ENCODE measurements at places on chromosomes 4 and X.

DNA sequence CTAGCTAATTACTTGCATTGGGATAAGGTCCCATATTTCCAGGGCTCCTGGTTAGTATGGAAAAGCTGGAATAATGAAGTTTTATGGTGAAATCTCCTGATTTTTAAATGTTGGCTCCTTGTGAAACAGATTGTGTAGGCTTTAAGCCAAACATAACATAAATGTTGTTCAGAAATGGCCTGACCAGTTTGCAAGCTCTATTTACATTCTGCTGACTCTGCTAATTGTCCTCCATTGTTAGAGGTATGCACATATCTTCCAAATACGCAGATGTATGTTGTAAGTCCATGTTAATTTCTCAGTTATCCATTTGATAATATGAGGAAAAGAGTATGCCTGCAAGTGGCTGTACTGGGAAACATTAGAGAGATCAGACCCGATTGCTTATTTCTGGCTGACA is 11.9 kb upstream of the WDR17 start:
- no peak for DNase-seq

- no peak for DNase-seq
Observed at GRCh38 chr4:137707626-137708025, 175.3 kb upstream of the PCDH18 start.

DNA sequence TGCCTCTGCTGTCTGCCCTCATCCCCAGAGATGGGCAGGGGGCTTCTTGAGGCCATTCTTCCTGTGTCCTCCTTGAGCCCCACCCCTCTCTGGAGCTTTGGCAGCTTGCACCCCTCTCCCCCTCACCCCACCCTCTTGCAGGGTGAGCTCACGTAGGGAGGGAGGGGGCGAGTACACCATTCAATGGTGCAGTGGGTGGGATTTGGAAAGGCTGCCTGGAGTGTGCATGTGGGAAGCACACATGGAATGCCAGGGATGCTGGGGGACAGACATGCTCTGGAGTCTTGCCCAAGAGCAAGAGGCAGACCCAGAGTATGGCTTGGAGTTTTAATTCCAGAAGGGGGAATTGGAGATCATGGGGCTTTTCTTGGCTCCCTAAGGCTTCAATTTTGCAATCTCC is 5.6 kb downstream of the PAK3 start:
- DNase-seq: no peak

- DNase-seq: no peak
Observed at GRCh38 chr4:129314781-129315180, 218.8 kb downstream of the C4orf33 start.

GRCh38 chrX:133985164-133985966 is at the start of gene GPC3:
GPC3 (minus strand) TSS chrX:133985594.
- no peak for DNase-seq

GRCh38 chr4:33802578-33802977 is 2441.7 kb downstream of the ARAP2 start:
- no peak for DNase-seq

- no peak for DNase-seq
Observed at GRCh38 chr4:25446611-25447010, 69.5 kb downstream of the ANAPC4 start.

DNA sequence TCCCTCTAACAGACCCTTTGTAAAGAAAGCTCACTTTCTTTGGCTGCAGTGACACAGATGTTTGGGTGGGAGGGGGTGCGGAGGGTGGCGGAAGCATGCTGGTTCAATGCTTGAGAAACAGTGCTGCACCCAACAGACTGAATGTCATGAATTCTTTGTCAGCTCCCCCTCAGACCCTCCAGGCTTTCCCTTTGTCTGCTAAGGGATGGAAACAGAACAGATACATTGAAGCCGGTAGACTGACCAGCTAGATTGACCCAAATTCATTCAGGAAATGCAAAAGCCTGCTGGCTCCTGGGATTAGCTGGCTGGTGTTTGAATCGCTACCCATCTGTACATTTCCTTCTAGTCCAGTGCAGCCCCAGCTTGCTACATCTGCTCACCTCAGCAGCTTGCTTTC is 90.8 kb upstream of the PAK3 start:
- no peak for DNase-seq

- DNase-seq: no peak
Observed at GRCh38 chr4:57109411-57109846, 756 bp downstream of the IGFBP7 start.

GRCh38 chr4:2482693-2483092 is 13.8 kb downstream of the RNF4 start:
- DNase-seq: peak; percentile 76

GRCh38 chr4:5188130-5188529 is 136.8 kb downstream of the STK32B start:
- no peak for DNase-seq

GRCh38 chr4:118225511-118225910 is 127.3 kb downstream of the PRSS12 start:
- DNase-seq: no peak

DNA sequence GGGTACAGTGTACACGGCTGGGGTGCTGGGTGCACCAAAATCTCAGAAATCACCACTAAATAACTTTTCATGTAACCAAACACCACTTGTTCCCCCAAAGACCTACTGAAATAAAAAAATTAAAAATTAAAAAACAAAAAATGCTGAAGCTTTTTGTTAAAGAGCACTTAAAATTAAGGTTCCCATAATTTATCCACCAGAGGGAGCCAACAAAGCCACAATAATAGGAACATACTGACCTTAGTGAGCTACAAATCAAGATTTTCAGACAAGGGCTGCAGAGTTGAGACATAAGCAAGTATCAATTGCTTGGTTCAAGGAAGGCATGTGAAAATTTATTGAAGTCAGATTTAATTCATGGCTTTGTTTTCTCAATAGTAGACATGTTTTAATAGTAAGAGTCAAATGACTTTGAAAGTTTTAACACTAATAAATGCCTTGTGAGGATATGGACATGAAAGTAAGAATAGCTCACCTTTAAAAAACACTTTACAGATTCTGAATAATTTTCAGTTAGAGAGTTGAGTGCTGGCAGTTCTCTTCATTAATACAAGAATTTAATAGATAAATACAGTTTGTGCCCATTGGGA is 43.0 kb upstream of the SCOC start:
- DNase-seq: peak; percentile 4

DNA sequence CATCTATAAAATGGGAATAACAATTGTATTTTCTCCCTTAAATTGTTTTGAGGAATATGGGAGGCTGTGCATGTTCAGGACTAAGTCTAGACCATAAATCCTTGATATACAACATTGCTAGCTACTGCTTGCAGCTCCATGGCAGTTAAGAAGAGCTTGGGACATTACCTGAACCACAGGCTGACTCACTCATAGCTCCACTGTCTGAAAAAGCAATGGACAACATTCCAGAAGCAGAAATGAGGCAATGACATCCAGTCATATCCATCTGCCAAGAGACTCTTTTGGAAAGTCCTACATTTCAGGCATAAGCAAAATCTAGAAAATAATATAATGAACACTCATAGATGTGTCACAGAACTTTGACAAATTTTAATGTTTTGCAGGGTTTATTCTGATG is 167.3 kb upstream of the LEF1 start:
- DNase-seq: no peak

DNA sequence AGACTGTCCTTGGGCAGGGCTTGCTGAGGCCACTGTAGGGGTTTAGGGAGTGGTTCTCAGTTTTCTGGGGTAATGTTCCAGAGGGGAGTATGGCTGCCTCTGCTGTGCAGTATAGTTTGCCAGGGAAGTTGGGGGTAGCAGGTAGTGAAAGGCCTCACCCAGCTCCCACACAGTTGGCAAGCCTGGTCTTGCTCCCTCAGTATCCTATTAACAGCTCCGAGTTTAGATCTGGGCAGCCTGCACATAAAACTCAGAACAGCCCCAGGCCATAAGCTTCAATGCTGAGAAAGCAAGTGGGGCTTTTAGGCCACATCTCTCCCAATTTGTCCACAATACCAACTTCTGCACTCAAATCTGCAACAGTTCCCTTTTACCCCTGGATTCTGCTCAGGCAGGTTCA is 205.2 kb downstream of the GALNTL6 start:
- DNase-seq: no peak

DNA sequence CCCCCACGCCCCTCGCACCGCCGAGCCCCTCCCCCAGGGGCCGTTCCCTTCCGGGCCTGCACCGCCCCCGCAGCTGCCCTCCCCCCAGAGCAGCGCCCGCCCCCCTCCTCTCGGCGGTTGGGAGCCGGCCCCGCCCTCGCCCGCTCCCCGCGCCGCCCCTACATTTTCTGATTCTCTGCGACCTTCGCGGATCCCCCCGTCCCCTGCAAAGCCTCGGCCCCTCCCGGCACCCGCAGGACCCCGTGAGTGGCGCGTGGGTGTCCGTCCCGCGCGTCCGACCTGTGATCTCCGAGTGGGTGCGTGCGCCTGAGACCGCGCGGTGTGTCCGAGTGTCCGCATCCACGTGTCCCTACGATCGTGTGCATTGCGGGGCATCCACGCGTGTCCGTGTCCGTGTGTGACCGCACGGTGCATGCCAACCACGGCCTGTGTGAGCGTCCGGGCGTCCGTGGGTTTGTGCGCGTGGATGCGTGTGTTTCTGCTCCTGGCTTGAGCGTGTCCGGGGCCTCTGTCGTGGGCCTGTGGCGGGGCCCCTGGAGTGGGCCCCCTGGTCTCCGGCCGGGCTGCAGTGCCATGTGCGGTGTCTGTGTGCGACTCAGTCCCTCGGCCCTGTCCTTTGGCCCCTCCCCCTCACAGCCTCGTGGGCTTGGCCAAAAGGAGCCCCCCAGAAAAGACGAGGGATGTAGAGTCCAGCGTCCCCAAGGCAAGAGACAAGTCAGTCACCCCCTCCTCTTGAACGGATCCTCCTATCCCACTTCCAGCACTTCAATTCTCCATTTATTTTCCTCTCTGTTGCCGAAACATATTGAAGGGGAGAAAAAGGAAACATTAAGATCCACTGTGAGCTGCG is 8.8 kb upstream of the NKX1-1 start:
- no peak for DNase-seq

DNA sequence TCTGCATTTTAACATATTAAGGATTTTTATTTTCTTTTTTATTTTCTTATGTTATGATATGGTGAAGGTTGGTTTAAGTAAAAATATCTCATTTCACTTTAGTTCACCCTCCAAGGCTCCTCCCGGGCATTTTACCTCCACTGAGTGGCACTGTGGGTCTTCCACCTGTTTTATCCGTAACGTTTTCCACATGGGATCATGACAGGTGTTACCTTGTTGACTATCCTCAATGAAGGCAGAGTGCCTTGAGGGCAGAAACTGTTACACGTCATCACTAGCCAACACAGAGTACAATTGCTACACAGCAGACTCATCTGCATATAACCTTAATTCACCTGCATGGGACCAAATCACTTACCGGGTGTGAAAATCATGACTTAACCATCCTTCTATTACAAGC is 105.8 kb downstream of the GEMIN8 start:
- DNase-seq: no peak

- no peak for DNase-seq
Observed at GRCh38 chrX:65993915-65994460, 45.9 kb downstream of the VSIG4 start.

DNA sequence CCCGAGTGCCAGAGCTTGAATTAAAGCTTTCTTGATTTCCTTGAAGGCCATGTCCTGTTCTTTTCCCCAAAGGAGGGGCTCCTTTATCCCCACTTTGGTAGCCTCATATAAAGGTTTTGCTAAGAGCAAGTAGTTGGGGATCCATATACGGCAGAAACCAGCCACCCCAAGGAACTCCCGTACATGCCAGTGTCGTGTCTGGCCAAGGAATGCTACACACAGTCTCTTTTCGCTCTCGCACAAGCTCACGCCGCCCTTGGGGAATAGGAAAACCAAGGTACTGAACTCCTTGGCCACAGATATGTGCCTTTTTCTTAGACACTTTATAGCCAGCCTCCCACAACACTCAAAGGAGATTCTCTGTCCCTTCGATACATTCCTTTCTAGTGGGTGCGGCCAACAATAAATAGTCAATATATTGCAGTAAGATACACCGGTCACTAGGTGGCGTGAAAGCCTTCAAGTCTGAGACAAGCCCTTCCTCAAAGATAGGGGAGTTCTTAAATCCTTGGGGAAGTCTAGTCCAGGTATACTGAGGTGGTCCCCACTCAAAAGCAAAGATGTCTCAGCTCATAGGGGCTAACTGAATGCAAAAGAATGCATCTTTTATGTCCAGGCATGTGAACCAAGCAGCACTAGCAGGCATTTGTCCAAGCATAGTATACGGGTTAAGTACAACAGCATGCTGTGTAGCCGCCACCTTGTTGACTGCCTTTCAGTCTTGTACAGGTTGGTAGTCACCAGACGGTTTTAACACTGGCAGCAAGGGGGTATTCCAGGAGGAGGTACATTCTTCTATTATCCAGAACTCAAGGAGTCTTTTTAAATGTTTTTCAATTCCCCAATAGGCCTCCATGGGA is 57.8 kb upstream of the XAGE1B start:
- DNase-seq: peak; percentile 42

- no peak for DNase-seq
Observed at GRCh38 chr4:52370576-52370975, 288.5 kb downstream of the USP46 start.

DNA sequence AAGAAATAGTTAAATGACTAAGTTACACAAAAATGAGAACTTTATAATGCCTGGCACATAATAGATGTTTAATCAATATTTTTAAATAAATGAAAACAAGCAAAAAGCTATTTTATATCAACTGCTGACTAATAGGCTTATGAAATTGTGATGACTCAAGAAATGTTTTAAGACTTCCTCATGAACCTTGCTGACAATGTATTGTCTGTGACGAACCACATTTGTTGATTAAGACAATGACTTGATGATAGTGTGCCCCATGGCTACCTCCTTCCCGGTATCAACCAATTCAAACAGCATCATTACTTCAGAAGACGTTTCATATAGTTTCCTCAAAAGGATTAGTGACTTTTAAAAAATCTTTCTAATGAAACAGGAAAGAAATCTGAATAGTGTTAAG is 7.9 kb downstream of the CXCL6 start:
- no peak for DNase-seq

DNA sequence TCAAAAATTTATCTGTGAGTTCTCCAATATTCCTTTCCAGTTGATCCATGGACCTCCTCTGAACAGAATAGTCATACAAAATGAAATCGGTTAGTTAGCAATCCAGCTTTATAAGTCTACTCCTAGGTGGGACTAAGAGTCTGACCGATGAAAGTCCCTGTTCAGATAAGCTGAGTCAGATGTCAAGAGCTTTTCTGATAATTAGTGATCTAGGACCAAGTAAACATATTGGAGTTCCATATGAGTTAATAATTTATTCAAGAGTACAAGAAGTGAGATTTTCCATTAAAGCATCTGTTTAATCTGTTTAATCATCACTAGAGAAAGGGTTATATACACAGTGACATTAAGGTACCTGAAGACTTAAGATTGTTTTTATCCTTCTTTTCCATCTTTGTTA is 74.7 kb downstream of the UGT8 start:
- DNase-seq: no peak

GRCh38 chr4:138775489-138775888 is 240.1 kb upstream of the NOCT start:
- DNase-seq: no peak
